ENCODE measurements at places on chromosomes 16 and 17.

- no peak for DNase-seq
Observed at GRCh38 chr17:6536053-6536452, 20.3 kb downstream of the PITPNM3 start.

GRCh38 chr16:15043344-15043743 is 12.5 kb downstream of the NTAN1 start:
- DNase-seq, result no peak

DNA sequence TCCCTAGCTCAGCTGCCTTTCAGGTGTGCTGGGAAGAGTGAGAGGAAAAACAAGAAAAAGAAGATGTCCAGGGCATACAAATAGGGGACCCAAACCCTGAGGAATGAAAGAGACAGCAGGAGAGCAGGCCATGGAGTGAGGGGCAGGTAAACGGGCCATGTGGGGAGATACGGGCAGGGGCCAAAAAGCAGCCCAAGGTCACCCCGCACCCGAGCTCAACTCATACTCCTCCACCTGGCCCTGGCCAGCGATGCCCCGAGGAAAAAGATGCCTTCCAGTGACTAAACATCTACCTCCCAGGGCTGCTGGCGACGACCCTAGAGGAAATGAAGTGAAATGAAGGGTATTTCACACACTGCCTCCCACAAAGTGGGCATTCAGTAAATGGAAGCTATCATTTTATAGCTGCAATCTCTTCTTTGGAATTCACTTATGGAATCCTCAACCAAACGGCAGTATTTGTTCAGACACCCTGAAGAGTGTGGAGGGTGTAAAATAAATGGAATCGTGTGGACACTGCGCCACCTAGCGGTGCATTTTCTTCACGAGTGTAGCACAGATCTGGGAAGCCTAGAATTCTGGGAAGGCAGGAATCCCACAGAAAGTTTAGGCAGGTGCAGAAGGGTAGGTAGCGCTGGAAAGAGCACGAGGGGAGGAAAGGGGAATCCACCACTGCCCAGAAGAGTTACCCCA is 14.9 kb downstream of the ELAC2 start:
- DNase-seq, result peak; percentile 3

GRCh38 chr17:59828478-59828760 is 64.3 kb downstream of the TUBD1 start:
- DNase-seq, result no peak

DNA sequence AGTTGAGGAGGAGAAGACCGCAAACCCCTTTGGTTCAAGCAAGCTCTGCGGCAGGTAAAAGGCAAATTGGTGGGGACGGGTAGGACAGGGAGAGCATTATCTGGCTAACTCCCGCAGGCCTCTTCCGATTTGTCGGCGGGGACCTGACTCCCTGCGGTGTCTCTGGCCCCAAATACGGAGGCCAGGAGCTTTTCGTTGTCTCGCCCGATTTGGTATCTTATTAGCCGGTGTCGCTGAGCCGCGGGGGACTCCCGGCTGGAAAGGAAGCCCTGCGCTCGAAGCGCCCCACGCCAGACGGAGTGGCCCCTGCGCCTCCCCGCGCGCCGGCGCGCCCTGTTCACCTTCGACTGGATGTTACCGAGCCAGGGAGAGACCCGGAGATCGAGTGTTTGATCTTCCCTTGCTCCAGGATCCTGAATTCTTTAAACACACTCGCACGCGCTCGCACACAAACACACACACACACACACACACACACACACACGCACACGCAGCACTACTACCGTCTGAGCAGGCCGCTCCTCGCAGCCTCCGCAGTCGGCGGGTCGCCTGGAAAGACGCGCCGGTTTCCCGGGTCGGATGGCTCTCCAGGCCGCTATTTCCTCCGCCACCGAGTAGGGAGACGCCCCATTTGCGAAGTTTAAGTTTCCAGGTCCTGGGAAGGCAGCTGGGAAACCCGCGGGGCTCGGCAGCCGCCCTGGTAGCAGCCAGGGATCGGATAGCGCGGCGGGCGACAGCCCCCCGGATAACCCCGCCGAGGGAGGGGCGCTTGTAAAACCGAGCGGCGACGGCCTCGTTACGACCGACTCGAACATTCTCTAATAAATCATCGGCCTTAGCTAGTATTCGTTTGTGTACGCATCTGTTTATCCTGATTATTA is 3.3 kb downstream of the PRAC1 start:
- no peak for DNase-seq

GRCh38 chr17:72525225-72526015 is 404.6 kb downstream of the SOX9 start:
- no peak for DNase-seq

DNA sequence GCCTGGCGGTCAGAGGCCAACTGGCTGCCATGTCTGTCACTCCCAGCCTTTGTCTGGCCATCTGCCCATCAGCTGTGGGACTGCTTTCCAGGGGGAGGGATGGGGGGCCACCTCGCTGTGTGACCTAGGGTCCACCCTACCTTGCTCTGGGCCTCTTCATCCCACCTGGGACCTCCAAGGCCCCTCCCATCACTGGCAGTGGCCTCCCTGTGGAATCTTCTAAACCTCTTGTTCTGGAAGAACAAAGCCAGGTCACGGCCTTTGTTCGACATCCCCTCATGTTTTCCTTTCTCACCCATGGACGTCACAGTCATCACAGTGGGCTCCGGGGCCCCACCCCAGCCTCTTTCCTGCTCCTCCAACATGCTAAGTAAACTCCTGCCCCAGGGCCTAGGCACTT is 24.0 kb downstream of the SPNS2 start:
- DNase-seq, result no peak

DNA sequence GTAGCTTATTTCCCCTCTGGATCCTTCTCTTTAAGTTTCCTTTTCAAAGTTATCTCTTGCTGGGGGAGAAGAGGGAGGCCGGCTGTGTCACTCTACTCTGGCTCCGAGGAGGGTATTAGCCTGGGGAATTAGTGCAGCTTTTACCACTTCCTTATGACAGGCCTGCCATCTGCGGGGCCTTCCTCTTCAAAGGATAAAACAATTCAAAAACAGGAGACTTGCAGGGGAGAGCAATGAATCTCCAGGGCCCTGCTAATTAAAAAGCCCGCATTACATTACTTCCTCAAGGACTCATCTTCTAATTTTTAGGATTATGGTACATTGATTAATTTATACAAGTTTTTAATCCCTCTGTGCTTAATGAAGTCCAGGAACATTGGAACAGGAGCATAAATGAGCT is 190.9 kb upstream of the CDH5 start:
- DNase-seq, result no peak

GRCh38 chr17:63390090-63390489 is 56.0 kb downstream of the CYB561 start:
- no peak for DNase-seq

DNA sequence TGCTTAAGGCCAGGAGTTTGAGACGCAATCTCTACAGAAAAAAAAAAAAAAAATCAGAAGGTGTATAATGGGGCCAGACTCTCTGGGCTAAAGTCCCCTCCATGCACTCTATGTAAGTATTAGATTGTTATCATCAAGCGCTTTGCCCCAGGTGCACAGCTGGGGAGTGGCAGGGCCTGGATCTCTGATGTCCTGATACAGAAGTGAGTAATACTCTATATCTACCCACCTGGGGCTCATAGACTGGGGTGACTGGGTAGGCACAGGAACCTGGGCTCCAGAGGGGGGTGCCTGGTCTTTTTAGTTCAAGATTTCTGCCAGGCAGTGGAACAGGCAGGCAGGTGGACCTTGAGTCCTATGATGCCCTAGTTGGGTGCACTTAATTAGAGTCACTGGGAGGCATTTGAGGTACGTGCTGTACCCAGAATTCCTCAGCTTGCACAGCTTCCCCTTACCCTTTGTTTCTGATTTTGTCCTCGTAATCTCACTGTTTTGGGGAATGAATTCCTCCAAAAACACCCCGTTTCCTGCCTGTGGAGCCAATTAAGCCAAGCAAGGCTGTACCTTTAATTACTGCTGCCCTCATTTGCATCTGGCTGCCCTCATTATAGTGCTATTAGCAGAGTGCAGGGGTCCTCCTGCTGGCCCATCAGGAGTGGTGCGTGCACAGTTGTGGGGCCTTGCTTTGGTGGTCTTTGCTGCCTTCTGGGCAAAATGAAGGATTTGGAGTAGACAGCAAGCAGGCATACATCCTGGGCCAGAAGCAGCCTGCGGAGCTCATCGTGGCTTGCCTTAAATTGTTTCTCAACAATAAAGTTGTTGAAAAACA is 239.0 kb downstream of the SNX29 start:
- no peak for DNase-seq

GRCh38 chr17:41360296-41360995 is 9.2 kb downstream of the KRT33B start:
- DNase-seq, result no peak

GRCh38 chr17:2406903-2407790 is 6.3 kb upstream of the MNT start:
- no peak for DNase-seq

DNA sequence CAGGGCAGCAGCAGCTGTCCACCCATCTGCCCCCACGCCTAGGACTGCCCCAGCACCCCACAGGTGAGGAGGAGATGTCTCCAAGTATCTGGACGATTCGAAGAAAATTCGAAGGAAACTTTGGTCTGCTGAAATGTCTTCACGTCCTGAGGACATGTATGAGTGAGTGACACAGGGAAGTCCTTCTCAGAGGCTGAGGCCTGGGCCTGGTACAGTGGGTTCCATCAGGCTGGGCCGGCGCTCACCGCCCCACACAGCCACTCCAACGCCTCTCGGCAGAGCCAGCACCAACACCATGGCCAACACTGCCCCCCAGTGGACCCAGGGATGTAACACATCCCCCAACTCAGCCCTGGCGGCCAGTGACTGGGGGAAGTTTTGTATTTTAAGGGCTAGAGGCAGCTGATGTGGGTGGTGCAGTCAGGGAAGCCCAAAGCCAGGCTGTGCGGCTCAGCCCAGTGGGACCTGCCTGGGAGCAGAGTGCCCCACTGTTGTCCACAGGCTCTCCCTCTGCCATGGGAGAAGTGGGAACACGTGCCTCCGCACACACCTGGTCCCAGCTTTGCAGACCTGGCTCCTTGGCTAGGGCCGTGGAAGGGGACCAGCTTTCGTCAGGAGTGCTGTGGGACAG is 55.8 kb upstream of the FASN start:
- DNase-seq, result peak; percentile 21

DNA sequence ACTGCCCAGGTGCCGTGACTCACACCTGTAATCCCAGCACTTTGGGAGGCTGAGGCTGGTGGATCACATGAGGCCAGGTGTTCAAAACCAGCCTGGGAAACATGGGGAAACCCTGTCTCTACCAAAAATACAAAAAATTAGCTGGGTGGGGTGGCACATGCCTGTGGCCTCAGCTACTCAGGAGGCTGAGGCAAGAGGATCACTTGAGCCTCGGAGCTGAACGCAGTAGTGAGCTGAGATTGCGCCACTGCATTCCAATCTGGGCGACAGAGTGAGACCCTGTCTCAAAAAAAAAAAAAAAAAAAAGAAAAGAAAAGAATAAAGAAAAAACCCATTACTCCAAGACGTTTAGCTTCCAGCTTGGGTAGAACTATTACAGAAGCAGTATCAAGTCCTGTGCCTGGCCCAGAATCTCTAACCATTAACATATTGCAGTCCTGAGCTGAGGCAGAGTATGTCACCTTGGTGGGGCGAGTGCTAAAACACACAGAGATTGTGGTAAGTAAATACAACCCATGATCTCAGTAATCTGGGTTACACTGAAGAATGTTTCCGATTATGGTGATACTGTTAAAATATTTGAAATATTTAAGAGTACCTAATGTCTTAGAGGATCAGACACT is 23.2 kb upstream of the CFAP20 start:
- DNase-seq, result no peak

DNA sequence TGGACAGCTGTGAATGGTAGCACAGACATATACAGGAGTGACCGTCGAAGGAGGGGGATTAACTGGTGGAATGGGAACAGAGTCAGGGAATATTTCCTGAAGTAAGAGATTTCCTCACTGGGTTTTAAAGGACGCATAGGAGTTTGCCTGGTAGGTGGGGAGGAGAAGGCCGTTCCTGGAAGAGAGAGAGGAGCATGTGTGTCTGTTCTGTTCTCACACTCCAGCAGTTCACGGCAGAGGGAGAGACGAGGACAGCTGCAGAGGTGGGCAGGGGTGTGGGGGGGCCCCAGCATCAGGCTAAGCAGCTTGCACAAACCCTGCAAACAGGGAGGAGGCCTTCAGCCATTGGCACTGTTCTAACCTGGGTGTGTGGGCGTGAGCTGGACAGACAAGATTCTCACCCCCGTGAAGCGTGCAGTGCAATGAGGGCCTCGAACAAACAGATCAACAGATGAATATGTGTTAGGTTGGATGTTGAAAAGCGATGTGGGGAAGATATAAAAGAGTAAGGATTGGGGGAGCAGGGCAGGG is 85.3 kb upstream of the GSE1 start:
- no peak for DNase-seq

DNA sequence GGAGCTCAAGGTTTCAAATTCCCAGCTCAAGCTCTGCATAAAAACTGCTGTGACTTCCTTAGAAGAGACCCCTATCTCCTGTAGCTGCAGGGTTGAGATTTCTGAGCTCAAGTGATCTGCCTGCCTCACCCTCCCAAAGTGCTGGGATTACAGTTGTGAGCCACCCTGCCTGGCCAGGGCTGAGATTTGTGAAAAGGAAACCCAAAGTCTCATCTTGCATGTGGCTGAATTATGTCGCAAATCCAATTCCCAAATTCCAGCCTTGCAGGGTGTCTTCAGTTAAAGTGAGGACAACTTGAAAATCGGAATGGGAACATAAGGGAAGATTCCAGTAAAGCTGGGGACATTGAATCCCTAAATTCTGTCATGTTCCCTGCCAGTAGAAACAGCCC is 14.2 kb upstream of the CETP start:
- DNase-seq, result no peak

DNA sequence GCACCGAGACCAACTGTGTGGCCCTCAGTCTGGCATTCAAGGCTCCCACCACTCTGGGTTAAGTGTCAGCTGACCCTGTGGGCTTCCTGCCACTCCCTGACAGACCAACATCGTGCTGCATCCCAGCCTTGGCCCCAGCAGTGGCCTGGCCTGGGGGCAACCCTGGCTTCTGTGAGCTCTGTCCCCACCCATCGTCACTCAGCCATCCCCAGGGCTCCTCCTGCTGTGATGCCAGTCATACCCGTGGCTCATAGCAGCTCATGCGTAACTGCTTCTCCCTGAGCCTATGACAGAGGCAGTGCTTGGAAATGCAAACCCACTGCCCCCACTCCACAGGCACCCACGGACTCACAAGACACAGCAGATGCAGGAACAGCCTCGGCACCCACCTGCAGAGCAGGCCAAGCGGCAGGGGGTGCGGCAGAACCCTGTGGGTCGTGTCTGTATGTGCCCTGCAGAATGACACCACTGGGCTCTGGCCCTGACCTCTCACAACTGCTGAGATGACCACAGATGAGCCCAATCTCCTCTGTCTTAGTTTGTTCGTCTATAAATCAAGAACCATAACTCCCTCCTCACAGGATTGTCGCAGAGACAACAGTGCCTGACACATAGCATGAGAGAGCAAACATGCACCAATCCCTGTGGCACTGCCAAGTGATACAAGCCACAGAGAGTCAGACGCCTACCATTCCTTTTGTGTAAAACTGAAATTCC is 26.6 kb downstream of the PIEZO1 start:
- no peak for DNase-seq

DNA sequence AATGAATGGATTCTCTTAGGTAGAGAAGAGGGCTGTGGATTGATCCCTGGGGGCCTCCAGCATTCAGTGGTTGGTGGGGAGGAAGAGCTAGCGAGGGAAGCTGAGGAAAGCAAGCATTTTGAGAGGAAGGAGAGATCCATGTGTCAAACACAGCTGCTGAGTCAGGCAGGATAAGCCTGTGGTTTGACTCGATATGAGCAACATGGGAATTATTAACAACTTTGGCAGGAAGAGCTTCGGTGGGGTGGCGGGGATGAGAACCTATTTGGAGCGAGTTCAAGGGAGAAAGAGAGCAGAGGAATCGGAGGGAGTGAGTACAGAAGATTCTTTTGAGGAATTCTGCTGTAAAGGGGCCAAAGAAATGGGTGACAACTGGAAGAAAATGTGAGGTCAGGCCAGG is 59.5 kb upstream of the CDC42EP4 start:
- DNase-seq, result no peak
